ENCODE measurements at places on chromosomes 5 and 9. TPM values are rescaled to one million over a fixed set of nuclear protein-coding genes. Genes with fewer than 3 reads are reported as not detected.

Gene EGFLAM
- 3.0 TPM for total RNA-seq

Gene CER1
- not detected for total RNA-seq

Gene SMIM33
- not detected for total RNA-seq

Gene SLC34A1
- not detected for total RNA-seq

Gene SNCAIP
- total RNA-seq: 19.0 TPM

Gene MCTP1
- total RNA-seq: 20.9 TPM

Gene BRD8
- 30.0 TPM for total RNA-seq

Data from fibroblast of villous mesenchyme (primary cell).